CD4-positive, alpha-beta T cell treated with Interleukin-4 for 1 hour (primary cell): ENCODE measurements at places on chromosomes 7 and 10.

DNA sequence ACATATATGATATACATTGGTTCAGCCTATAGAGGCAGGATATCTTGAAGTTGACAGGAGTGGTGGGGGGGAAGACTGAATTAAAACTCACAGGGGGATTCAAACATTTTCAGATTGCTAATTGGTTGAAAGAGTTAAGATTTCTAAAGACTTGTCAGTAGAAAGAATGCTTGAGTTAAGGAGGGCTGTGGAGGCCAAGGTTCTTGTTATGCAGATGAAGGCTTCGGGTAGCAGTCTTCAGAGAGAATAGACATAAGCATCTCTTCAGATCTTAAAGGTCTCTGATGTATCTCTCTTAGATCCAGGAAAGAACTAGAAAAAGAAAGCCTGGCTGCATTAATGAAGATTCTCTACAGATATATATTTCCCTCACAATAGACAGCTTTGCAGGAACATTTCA, 209.8 kb upstream of the SEMA3D start:
- DNase-seq: no peak

DNA sequence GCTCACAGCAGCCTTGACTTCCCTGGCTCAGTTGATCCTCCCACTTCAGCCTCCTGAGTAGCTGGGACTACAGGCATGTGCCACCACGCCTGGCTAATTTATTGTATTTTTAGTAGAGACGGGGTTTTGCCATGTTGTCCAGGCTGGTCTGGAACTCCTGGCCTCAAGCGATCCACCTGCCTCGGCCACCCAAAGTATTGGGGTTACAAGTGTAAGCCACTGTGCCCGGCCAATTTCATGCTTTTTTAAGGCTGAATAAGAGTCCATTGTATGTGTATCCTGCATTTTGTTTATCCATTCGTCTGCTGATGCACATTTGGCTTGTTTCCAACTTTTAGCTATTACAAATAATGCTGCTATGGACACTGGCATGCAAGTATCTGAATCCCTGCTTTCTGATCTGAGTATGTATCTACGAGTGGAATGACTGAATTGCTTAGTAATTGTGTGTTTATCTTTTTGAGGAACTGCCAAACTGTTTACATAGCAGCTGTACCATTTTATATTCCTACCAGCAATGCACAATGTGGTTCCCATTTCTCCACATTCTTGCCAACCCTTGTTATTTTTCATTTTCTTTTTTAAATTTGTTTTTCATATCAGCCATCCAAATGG, 37.3 kb upstream of the TPST1 start:
- DNase-seq: no peak

GRCh38 chr10:114179148-114179547, at the start of gene TDRD1:
TDRD1 (plus strand) TSS chr10:114179353; CDS start chr10:114187832, 8,479 bp downstream.
- no peak for DNase-seq

GRCh38 chr7:50349963-50350944, 45.7 kb downstream of the IKZF1 start:
- peak; percentile 60 for DNase-seq

DNA sequence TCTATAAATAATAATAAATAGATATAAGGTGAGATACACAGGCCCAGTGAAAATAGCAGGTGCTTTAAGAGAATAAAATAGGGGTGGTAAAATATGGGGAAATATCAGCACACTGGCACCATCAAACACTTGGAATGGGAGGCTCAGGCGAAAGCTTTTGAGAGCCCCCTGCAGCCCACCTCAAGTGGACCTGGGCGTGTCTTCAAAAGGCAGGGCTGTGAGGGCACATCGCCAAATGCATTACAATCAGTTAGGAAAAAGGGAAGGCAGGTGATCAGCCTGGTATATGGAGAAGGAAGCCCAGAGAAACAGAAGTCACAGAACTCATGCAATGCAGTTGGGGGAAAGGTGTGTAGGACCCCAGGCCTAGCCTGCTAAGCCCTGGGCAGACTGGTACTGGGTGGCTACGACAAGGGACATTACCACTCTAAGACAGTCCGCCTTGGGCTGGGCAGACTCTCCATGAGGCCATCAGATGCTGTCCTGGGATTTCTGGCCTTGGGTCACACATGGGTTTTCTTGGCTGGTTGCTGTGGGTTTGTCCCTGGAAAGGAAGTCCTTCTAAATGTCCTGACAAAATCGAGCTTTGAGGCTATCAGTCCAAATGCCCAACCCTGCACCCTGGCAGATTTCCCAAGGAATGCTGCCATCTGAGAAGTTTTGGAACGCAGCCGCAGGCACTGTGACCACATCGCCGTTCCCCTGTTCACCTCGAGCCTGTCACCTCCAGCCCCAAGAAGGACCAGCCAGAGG, 330.6 kb downstream of the GRID1 start:
- no peak for DNase-seq

GRCh38 chr10:19683356-19683755, 132.9 kb upstream of the PLXDC2 start:
- DNase-seq: no peak

- DNase-seq: no peak
These were observed 21.6 kb downstream of the TBATA start for GRCh38 chr10:70763567-70763966.

- no peak for DNase-seq
These were observed 2.4 kb upstream of the GLCCI1 start for GRCh38 chr7:7966141-7966734.

- DNase-seq: no peak
These were observed 229.8 kb downstream of the DNAJB6 start for GRCh38 chr7:157566631-157567006.

- DNase-seq: no peak
These were observed 3.4 kb downstream of the CLDN3 start for GRCh38 chr7:73766556-73767229.

DNA sequence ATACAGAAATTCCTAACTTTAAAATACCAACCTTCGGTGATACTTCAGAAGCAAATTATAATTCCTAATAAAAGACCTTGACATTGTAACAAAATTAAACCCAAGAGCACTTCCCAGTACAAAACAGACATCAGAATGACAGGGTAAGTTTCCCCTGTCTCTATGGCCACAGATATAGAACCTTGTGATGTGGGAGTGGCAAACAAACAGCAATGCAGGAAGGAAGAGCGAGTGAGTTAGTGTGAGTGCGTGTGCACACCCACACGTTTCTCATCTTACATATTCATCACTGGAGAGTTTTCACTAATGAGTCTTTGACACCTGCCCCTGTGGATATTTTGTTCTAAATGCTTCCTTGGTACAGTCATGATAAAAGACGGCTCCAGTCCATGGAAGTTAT, 72.2 kb downstream of the VWC2 start:
- no peak for DNase-seq

DNA sequence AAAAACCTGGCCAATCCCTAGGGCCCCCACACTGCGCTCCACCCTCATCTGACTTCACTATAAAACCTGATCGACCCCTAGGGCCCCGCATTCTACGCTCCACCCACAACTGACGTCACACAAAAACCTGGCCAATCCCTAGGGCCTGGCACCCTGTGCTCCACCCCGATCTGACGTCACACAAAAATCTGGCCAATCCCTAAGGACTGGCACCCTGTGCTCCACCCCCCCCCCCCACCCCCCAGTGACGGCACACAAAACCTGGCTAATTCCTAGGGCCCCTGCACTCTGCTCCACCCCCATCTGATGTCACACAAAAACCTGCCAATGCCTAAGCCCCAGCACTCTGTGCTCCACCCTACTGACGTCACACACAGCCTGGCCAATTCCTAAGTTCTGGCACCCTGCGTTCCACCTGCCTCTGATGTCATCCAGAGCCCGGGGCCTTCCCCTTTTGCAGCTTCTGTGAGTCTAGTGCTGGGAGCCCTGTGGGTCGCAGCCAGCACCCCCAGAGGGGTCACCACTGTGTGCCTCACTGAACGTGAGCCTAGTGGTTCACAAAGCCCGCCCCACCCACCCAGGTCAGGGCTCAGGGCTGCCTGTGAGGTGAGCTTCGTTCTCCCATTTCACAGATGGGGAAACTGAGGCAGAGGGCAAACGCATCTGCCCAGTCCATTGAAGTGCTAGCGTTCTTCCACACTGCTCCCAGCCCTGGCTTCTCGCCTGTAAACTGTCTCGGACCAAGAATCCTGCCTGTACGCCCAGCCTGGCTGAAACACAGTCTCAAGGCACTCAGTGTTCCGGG, 40.6 kb downstream of the MICALL2 start:
- no peak for DNase-seq

DNA sequence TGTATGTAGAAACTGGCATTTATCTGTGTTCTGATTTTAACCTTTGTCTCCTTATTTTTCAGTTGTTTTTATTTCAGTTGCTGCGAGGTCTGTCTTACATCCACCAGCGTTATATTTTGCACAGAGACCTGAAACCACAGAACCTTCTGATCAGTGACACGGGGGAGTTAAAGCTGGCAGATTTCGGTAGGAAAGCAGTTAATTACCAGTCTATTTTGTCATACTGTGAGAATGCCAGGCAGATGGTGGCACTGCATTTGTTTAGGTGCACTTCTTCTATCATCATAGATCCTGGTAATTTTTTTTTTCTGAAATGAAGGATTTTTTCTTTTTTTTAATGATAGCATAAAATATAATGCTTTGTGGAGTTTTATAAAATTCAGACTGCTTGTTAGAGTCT, 321.4 kb downstream of the CDK14 start:
- DNase-seq: no peak

- DNase-seq: no peak
These were observed 33.0 kb upstream of the NOBOX start for GRCh38 chr7:144436500-144436899.

GRCh38 chr7:102416406-102416805, 17.0 kb upstream of the ORAI2 start:
- no peak for DNase-seq

- DNase-seq: no peak
These were observed 77.4 kb upstream of the NRBF2 start for GRCh38 chr10:63055705-63056104.

GRCh38 chr10:1395025-1395480, 338.9 kb downstream of the WDR37 start:
- no peak for DNase-seq

- no peak for DNase-seq
These were observed 41.7 kb upstream of the NRF1 start for GRCh38 chr7:129569811-129570215.

GRCh38 chr7:20193873-20194272, 23.3 kb downstream of the MACC1 start:
- DNase-seq: no peak

DNA sequence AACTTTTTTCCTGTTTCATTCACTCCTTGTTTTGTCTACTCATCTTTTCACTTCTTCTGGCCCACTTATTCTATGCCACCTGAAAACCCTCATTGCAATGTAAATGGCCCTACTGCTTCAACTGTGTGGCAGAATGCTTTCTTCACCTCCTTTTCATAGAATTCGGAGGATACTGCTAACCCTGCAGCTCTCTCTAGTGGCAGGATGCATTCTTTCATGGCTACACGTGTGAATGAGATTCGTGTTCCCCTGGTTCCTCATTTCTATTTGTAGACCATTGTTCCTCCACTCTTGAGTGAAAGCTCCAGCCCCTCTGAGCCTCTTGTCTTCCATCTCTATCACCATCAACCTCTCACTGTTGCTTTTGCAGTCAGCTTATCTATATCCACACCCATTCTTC, 20.9 kb upstream of the CYP26C1 start:
- no peak for DNase-seq

DNA sequence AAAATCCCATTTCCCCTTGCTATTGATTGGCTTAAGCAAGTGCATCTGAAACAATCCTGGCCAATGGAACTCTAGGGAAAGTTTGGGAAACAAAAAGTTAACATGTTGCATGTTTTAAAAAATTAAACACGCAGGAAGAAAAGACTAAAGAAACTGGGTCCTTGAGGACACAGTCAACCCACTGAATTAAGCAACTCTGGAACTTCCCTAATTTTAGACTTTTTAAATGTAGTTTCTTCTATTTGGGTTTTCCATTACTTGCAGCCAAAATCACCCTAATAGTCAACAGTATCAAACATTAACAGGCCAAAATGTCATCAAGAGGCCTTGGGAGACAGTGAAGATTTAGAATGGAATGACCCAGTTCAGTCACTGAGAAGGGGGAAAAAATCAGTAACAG, 40.6 kb downstream of the OSBPL3 start:
- no peak for DNase-seq

DNA sequence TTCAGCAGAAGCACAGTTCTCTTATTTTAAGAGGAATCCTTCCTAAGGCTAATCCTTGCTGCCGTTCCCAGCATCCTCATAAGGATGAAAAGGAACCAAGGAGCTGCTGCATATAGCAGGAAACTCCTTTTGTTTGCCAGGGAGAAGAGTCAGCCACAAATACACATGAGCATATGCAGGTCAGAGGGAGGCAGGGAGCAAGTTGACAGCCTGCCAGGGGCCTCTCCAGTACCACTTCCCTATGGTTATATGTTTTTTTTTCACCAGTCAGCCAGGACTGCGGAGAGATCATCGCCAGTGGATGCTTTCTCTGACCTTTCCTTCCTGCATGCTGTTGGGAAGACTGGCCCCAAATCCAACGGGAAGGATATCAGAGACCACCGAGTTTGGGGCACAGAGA, 39.8 kb downstream of the SLC35B4 start:
- no peak for DNase-seq

GRCh38 chr7:100827330-100828226, at the start of gene EPHB4:
EPHB4 (minus strand) TSS chr7:100827523; CDS start chr7:100827030, 493 bp downstream.
- DNase-seq: no peak

DNA sequence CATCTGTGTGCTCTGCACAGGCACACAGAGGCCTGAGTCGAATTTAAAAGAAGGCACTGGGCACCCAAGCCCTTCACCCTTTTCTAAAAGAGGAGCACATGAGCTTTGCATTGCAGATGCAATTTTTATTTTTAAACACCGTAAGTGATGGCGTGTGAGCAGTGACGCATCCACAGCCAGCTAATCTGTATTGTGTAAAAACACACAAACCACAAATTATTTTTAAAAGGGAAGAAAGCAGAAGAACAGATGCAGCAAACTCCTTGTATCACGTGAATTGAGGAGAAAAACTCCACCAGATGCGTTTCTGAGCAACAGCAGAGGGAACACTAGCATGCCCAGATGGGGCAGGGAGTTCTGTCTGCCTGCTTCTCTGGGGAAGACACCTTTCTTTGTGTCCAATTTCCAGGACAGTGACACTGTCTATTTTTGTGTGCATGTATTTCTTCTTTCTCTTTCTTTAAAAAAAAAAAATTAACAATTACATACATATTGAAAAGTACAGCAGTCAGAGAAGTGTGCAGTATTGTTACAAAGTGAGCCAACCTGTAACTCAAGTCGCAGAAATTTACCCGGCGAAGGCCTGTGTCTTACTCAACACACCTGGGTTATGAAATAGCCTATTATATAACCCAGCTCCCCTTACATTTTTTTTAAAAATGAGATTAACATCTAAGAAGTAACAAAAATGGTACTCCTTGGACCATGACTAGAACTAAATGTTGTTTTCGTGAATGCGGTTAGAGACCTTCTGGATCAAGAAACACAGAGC, 39.2 kb downstream of the EEPD1 start:
- DNase-seq: peak; percentile 21
